ENCODE measurements at places on chromosomes 6 and 20.
A peak's percentile ranks its signal among the peaks of the same experiment; 100 is the strongest.

DNA sequence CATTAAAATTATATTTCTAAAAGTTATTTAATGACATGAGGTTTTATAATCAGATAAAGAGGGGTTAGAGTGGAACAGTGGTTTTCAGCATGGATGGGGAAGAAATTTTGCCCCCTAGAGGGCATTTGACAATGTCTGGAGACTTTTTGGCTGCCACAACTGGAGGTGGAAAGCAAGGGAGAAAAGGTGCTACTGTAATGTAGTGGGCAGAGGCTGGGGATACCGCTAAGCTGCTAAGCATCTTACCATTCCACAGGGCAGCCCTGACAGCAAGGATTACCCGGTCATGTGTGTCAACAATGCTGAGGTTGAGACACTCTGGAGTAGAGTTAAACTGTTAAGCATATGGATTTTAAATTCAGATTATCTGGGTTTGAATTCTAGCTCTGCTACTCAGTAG, 52.9 kb upstream of the FABP7 start:
- DNase-seq = no peak

DNA sequence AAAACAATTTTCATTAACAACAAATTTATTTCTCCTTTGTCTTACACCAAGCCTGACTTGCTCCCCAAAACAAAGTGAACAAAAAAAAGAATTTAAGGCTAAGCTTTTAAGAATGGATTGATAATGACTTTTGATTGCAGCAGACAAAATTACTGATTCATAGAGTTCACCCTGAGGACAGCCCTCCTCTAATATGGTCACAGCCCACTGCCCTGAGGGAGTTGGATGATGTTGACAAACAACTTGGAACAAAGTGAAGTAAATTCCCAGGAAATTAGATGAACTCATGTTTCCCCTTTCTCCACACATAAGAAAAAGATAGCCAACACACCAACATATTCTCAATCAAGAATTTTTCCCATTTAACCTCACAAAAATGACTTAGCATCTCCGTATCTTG, 7.7 kb upstream of the ISM1 start:
- DNase-seq = no peak

GRCh38 chr6:3009930-3010329, 10.2 kb downstream of the NQO2 start:
- no peak for DNase-seq

GRCh38 chr6:5080574-5080973, 4.6 kb upstream of the PPP1R3G start:
- DNase-seq = no peak

- no peak for DNase-seq
Observed at GRCh38 chr20:59736366-59736765, 132.0 kb downstream of the PHACTR3 start.

GRCh38 chr6:152173957-152174356, 366.5 kb downstream of the ESR1 start:
- DNase-seq = no peak

- no peak for DNase-seq
Observed at GRCh38 chr6:5082487-5083306, 2.4 kb upstream of the PPP1R3G start.

GRCh38 chr20:23917024-23917725, 37.6 kb upstream of the CST5 start:
- DNase-seq = no peak

GRCh38 chr20:54004445-54004844, 65.9 kb downstream of the BCAS1 start:
- no peak for DNase-seq

GRCh38 chr20:42442716-42443115, 747.0 kb downstream of the PTPRT start:
- DNase-seq = no peak

DNA sequence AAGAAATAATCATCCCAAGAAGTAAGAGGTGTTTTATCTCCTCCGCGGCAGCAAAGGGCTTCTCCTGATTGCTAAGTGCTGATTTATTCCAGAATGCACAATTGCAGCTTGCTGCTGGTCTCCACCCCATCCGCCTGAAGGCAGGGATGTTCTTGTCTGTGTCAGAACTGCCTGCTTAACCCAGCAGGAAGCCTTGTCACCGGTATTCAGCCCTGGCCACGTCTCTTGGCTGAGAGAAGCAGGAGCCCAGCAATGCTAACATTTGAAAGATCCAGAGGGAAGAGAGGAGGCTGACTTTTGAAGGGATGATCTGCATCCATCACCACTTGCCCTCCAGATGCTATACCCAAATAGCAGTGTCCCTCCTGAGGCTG, 4.2 kb downstream of the SCML4 start:
- DNase-seq = peak; percentile 79

- DNase-seq = no peak
Observed at GRCh38 chr6:66735106-66735890, 1028.3 kb upstream of the EYS start.

DNA sequence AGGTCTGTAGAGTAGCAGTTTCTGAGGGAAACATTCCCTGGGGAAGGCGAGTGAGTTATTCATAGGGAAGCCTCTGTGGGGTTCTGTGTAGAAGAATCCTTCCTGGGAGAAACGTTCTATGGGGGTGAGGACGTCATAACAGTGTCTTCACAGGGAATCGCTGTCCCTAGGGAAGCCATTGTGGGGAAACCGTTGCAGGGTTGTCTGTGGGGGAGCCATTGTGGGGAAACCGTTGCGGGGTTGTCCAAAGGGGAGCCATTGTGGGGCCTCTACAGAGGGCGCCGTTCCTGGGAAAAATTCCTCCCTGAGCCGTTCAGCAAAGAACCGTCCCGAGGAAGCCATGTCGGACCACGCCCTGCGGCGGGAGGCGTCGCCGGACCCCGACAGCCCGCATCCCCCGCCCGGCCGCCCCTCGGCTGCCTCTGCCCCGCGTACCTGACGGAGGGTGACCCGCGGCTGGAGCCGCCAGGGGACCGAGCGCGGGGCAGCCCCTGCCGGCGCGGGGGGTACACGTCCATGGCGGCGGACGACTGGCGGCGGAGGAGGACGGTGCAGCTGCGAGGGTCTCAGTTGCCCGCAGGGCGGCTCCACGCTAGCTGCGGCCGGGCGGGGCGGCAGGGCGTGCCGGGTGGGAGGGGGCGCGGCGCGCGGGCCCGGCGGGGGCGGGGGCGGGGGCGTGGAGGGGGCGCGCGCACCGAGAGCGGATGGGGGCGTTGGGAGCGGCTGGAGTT, at the start of gene DNAAF9:
DNAAF9 (minus strand) TSS at position 630 of the 731 bp plus-strand sequence; CDS start at position 518, 112 bp downstream.
- DNase-seq = peak; percentile 76

GRCh38 chr6:36743538-36744303, 46.1 kb downstream of the RAB44 start:
- no peak for DNase-seq

DNA sequence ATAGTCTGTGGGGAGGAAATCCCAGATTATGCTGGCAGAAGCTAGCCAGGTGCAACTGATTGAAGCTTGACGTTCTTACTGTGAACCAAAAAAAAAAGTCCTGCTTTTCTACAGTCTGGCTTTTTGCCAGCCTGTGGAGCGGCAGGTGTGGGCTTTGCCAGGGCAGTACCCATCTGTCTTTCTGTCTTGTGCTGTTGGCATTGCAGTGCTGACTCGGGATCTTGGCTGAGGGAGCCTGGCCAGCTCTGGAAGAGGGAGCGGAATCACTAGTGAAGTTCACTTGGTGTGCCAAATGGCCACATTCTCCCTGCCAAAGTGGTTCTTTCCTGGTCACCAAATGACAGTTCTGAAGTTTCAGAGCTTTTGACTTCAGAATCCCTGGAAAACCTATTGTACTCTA, 5.0 kb downstream of the KIF3B start:
- no peak for DNase-seq

GRCh38 chr6:15427331-15428070, 181.6 kb downstream of the JARID2 start:
- DNase-seq = no peak

DNA sequence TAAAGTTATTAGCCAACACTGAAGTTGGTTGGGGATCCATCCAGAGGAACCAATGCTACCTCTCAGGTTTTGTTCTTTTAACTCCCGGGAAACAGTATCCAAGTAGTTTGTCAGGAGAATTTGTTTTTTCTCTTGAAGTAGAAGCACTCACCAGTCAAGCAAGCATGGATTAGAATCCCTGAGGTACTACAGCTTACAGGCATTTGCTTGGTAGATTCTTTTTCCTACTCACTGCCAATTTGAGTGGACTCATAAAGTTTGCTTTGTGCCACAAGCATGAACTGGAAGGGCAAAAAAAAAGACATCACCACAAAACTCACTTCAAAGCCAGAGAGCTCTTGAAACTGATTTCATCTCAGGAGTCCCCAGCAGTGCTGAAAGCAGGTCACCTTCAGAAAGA, 167.4 kb downstream of the MBOAT1 start:
- no peak for DNase-seq

- no peak for DNase-seq
Observed at GRCh38 chr6:26231006-26231587, 133.9 kb upstream of the BTN3A2 start.

DNA sequence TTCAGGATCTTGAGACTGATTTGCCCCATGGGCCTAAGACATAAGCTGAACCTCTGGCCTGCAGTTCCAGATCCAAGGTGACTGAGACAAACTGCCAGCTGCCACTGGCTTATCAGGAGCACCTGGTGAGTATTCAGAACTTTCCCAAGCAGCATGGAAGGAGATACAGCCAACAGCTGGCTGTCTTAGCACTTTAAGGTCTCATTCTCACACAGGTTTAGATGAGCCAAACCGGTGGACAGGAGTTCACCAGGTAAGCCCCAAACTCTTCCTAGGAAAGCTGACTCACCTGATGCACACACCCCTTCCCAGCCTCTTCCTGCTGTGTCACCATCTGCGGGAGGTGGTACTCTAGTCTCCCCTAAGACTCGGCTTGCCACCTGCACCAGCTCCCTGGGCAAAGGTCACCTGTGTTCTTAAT, at the start of gene BANF2:
BANF2 (plus strand) TSS at position 36 of the 421 bp plus-strand sequence. CDS start 25,060 bp downstream, outside the sequence.
- DNase-seq = no peak

- no peak for DNase-seq
Observed at GRCh38 chr20:17626217-17627007, 55.6 kb downstream of the RRBP1 start.

DNA sequence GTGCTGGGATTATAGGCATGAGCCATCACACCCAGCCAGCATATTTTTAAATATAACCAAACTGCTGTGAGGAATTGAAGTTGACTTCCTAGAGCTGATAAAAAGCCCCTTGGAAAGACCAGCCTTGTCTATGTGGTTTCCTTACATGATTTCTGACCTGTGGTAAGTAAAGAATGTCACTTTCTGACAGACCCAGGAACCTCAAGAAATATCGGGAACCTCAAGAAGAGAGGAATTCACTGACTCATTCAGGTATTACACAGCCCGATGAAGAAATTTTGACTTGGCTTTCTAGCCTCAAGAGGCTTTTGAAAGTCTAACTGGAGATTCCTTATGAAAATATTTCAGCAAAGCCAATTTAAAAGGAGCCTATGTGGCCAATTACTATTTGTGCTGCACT, 71.8 kb downstream of the FOXF2 start:
- no peak for DNase-seq

GRCh38 chr20:51216850-51217249, 193.9 kb upstream of the KCNG1 start:
- DNase-seq = no peak

GRCh38 chr6:31676322-31676903, 4.5 kb downstream of the LY6G5C start:
- no peak for DNase-seq

DNA sequence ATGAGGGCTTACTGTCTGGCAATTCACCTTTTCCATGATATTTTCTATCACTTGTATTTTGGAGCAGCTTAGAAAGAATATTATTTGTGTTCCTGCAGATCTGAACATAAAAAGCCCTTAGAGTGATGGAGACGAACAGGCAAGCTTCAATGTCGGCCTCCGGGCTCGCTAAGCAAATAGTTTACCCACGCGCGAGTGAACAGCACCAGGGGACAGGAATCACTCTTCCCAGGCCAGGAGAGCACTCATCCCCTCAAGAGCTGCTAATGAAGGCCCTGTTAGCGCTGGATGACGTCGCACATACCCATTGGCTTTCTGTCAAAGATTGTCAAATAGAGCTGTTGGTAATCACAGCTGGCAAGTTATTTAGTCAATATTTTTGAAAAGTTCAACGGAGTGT, 395.7 kb downstream of the ZFAND3 start:
- no peak for DNase-seq

GRCh38 chr6:113644861-113645575, 212.1 kb upstream of the MARCKS start:
- DNase-seq = no peak

DNA sequence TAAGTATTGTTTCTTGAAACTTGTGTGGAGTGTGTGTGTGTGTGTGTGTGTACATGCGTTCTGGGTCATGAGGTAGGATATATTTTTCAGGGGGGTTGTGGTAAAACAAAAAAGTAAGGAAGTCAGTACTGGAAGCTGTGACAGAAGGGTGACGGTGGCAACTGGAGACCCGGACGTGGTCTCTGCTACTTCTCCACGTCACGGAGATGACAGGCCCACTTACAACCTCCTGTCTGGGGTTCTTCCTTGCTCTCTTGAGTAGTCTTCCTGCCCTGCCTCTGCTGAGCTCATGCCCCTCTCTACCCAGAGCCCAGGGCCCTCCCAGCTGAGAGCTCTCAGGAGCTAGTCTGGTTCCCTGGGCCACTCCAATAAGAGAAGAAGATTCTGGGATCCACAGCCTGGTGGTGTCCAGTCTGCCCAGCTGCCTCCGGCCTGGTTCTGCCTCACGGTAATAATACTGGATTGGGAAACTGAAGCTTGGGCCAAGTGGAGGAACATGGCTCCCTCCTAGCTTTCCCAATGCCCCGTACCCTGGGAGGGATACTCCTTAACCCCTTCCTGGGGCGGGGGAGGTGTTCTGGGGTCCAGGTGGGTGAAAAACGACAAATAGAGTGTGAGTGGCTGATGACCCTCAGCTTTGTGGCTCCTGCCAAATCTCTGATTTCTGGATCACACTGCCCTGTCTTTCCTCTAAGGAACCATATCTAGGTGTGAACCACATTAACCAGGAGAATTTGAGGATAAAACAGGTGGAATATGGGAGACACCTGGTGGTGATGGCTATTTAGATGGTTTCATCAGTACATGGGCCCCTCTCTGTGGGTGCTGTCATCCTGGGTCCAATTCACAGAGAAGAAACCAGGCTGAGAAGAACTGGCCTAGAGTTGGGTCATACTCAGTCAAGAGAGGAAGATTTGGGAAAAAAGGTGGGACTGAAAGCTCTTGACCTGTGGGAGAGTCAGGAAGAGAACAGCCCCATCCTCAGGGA, 27.2 kb downstream of the VEGFA start:
- DNase-seq = no peak

DNA sequence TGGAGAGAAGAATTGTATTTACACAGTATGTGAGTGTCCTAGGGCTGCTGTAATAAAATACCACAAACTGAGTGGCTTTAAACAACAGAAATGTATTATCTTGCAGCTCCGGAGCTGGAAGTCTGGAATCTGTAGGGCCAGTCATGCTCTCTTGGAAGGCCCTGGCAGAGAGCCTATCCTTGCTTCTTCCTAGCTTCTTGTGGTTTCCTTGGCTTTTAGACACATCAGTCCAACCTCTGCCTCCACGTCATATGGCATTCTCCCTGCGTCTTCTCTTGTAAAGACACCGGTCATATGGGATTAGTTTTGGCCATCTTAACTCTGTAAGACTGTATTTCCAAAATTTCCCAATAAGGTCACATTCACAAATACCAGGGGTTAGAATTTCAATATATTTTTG, 10.8 kb downstream of the FNDC1 start:
- DNase-seq = no peak

All from CD4-positive, alpha-beta T cell treated with Interleukin-17A for 4 hours (primary cell).